ENCODE measurements at places on chromosomes 2 and 18. TPM values are rescaled to one million over a fixed set of nuclear protein-coding genes. Genes with fewer than 3 reads are reported as not detected.

ATF2 gene
- 19.8 TPM for total RNA-seq

RSAD2 gene
- 0.89 TPM for total RNA-seq

INHA gene
- 0.35 TPM for total RNA-seq

GPR155 gene
- total RNA-seq: 0.35 TPM

NT5DC4 gene
- not detected for total RNA-seq

SMYD1 gene
- not detected for total RNA-seq

ALPI gene
- not detected for total RNA-seq

COPS7B gene
- total RNA-seq: 40.1 TPM

METTL21A gene
- total RNA-seq: 29.9 TPM

TEKT4 gene
- total RNA-seq: not detected

All from A549 treated with CORT108297 at 1 μM for 4 hours (cell line).